Fibroblast of skin of right biceps (primary cell): ENCODE measurements at places on chromosomes 6 and 20.

GRCh38 chr20:42549496-42549895, 640.2 kb downstream of the PTPRT start:
- no peak for DNase-seq

GRCh38 chr6:22966691-22967422, 397.5 kb downstream of the HDGFL1 start:
- no peak for DNase-seq

DNA sequence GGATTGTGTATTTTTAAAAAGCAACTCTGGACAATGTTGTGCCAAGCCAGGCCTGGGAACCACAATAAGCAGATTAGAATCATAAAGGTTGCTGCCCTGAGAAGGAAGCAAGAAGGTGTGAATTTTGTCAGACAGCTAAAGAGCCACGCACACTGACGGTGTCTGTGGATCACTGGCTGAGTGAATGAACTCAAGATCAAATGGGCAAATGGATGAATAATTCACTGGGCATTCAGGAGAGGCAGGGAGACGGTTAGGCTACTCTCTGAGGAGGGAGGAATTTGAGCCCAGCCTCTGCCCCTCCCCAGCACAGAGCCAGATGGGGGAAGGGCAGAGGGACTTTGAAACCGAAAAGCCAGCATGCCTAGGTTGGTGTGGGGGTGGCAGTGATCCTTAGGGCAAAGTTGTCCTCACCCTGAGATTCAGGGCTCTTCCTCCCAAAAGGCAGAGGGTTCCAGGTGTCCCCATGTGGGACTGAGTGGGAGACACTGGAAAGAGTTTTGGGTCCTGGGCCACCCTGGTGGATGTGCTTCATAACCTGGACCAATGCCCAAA, 19.5 kb upstream of the SLC22A7 start:
- DNase-seq: peak; percentile 75

GRCh38 chr6:116676021-116676420, 5.0 kb upstream of the KPNA5 start:
- no peak for DNase-seq

DNA sequence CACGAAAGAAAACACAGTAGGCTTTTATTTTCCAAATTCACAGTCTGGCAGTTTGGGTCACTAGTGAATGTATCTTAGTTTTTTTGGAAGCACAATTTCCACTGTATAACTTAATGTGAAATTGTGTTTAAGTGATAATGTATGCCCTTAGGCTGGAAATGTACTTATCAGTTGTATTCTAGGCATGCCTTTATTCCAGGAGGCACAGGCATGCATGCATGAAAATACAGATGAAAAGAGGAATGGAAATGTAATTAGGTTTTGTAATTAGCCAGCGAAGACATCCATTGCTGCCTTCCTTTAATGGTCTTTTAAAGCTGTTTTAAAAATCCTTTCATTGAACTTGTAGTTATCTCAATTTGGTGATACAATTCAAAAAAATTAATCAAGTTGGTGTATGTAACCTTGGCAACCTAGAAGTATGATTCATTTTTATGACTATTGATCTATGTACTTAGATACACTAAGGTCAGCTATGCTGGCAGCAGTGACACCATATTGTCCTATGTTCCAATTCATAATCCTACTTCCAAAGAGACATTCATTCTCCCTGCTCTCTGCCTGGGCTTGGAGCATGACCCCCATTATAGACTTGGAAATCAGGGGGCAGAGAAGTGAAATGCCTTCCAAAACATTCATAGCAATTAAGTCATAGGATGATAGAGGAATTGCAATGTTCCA, 73.1 kb downstream of the SNAP25 start:
- no peak for DNase-seq

DNA sequence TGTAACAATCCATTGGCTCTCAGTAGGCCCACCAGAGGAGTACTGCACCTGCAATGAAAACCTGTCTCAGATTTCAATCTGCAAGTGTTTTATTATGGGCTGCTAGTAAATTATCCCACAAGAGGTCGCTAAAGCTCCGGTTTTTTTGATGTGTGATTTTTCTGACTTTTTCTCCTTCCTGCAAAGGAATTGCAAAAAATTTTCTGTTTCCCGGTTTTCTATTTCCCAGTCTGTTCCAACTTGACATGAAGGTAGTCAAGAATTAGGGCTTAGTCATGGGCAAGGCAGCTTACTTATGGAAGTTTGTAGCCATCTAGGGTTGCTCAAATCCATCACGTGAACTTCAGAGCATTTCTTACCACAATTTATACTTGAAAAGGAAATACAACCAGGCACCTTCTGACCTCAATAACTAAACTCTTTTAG, 38.5 kb upstream of the AHI1 start:
- peak; percentile 93 for DNase-seq

DNA sequence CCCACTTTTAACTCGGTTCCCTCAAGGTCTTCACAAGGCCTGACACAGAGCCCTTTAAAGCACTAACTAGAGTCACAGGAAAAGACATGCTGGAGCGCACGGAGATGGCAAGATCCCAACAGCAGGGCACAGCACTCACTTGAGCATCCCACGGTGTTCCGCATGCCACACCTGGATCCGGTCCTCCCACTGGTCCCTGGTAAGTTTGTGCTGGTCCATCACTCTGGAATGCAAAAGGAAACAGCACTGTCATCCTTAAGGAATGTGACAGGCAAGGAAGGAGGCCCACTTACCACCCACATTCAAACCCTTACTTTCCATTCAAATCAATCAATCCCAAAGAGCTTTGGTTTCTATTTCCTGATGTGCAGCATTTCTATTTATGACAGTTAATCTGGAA, 34.7 kb downstream of the EZR start:
- DNase-seq: peak; percentile 63

- DNase-seq: no peak
Measured at GRCh38 chr6:167843023-167843422, 16.3 kb downstream of the AFDN start.

GRCh38 chr6:110419028-110419739, 3.8 kb upstream of the DDO start:
- DNase-seq: no peak

GRCh38 chr20:24917797-24918578, 31.1 kb upstream of the CST7 start:
- peak; percentile 75 for DNase-seq

DNA sequence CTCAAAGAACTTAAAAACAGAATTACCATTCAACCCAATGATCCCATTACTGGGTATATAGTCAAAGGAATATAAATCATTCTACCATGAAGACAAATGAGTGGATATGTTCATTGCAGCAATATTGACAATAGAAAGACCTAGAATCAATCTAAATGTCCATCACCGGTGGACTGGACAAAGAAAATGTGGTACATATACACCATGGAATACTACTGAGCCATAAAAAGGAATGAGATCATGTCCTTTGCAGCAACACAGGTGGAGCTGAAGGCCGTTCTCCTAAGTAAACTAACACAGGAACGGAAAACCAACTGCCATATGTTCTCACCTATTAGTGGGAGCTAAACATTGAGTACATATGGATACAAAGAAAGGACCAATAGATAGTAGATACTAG, 576.7 kb upstream of the CITED2 start:
- DNase-seq: no peak

GRCh38 chr6:23692184-23692583, 433.8 kb upstream of the NRSN1 start:
- no peak for DNase-seq

- no peak for DNase-seq
Measured at GRCh38 chr6:22473991-22474682, 95.2 kb upstream of the HDGFL1 start.

DNA sequence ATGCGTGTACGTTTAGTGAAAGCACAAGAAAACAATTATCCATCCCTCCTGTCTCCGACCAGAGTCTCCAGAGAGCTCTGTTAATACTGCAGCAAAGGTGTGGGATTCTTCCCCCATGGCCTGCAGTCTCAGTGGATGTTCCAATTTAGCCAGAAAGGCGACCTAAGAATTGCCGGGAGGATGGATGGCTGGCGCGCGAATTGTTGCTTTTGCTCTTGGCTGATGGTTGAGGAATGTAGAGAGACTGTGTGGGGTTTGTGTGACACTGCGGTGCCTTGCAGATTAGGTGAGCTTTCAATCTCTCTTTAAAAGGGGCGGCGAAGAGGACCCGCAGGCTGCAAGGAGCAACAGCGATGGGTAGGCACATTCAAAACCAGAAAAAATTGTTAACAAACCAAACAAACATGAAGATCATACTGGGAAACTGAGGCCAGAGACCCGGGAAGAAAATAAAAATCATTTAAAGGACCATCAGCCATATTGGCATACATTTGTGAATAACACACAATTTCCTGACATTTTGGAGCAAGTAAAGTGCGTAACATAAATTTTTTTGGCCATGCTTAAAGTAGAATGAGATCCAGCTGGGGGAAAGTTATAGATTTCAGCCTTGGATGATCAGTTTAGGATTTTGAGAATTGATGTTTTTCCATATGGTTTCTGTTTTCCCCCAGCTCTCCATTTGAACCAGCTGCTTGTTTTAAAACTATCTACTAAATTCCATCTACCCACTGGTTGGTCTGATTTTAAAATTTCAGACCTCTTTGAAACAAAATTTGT, 46.3 kb downstream of the GNAS start:
- no peak for DNase-seq

DNA sequence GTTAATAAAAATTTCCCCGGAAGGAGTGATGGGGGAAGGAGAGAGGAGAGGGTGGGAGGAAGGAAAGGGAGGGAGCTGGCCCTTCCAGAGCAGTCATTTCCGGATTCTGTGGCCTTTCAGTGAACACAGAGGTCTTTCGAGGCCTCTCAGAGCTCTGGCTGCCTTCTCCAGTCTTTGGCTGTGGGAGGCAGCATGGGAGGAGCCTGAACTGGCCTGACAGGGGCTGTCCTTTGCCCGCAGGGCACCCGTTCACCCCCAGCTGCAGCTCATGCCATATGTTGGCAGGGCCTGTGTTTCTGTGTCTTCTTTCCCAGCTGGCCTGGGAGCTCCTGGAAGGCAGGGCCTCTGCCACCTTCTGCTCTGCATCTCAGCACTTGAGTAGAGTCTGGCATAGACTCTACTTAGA, 95.5 kb downstream of the PPP1R14C start:
- DNase-seq: no peak

GRCh38 chr20:57092112-57092899, 174.1 kb downstream of the BMP7 start:
- peak; percentile 36 for DNase-seq

DNA sequence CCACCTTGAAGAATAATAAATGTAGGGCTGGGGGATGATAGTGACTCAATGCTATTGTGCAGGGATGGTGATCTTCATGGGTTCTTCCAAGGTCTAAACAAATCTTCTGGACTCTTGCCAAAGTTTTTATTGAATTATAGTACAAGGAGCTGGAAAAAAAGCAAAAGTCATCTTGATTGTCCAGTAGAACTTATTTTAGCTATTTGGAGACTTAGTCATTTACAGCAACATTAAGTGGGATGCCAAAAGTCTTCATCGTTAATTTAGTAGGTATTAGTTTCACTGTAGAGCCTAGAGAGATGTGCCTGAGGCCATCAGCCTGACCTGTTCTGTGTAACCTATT, 212.9 kb upstream of the TBX18 start:
- DNase-seq: peak; percentile 33

DNA sequence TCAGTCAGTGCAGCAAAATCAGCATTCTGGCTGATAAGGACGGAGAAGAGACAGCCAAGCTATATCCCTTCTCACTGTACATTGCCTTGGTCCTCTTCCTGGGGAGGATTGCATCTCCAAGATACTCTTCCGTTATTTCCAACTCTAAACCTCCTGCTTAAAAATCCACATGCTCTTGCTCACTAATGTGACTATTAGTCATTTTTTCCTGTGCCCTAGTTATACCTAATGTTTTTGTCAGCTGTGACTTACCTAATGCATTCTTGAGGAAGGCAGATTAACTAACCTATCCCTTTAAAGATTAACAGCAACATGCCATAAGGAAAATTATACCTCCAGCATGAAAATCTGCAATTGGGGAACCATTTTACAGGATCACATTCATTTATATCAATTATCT, 317.6 kb downstream of the BTBD9 start:
- no peak for DNase-seq

GRCh38 chr6:156816505-156816904, 39.3 kb downstream of the ARID1B start:
- DNase-seq: no peak

DNA sequence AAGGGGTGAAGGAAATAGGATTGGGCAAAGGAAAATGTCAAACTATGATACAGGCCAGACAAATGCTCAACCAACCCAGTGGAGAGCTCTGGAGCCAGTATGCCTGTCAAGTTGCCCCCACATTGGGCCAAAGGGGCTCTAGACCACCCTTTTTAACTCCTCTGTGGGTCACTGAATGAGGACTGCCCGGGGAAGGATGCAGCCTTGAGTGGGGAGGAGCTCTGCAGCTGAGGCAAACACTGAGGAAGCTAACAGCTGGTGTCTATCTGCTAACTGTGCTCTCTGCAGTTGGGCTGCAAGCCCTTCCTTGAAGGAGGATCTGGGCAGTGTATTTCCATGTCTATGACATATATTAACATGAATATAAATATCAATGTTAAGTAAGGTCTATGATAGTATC, 98.4 kb upstream of the PRSS16 start:
- DNase-seq: no peak

- DNase-seq: no peak
Measured at GRCh38 chr6:15796844-15797243, 134.0 kb upstream of the DTNBP1 start.

- peak; percentile 45 for DNase-seq
Measured at GRCh38 chr6:110422444-110422822, 7.1 kb upstream of the DDO start.

DNA sequence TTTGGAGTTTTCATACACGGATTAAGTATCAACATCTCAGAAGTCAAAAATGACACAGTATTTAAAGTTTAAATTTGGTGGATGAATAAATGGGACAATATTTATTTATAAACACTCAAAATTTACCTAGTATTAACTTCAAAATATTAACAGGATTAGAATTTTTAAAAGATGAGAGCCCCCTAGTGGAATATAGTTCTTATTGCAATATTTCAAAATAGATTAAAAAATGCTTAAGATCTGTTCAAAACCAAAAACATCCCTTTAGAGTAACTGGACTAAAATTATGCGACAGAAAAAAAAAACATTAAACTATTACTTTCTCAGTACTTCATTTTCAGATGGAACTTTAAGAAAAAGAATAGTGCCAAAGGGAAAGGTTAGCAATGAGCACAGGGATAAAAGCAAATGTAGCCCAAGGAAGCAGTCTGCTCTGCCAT, 56.6 kb downstream of the SNX14 start:
- DNase-seq: peak; percentile 7

DNA sequence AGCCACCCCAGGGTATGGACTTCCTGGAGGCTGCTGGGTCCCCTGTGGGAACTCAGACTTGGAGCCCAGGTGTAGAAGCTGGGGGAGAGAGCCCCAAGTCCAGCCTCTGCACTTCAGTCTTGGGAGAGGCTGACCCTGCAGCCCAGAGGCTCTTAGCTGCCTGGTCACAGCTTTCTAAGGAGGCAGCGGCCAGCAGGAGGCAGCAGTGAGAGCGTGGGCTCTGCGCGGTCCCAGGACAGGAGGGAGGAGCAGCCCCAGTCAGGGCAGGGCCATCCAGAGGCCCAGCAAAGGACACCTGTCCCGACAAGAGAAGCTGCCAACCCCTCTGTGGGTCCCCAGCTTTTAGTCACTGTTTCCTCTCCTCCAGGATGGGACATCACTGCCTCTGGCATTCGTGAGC, 9.4 kb downstream of the TREML2 start:
- DNase-seq: no peak

- DNase-seq: no peak
Measured at GRCh38 chr6:156416391-156416790, 360.8 kb upstream of the ARID1B start.
